Activated CD4-positive, CD25-positive, alpha-beta regulatory T cell treated with anti-CD3 and anti-CD28 coated beads, Interleukin-2, amount 50 U/mL, for 24 hours (primary cell): ENCODE measurements at places on chromosomes 3 and 15.

- ATAC-seq, result no peak
Observed at GRCh38 chr3:13686367-13687160, 137.6 kb downstream of the FBLN2 start.

GRCh38 chr3:170077361-170077760 lies 39.6 kb downstream of the GPR160 start:
- ATAC-seq, result no peak

- ATAC-seq, result no peak
Observed at GRCh38 chr3:161969867-161970266, 473.3 kb downstream of the OTOL1 start.

DNA sequence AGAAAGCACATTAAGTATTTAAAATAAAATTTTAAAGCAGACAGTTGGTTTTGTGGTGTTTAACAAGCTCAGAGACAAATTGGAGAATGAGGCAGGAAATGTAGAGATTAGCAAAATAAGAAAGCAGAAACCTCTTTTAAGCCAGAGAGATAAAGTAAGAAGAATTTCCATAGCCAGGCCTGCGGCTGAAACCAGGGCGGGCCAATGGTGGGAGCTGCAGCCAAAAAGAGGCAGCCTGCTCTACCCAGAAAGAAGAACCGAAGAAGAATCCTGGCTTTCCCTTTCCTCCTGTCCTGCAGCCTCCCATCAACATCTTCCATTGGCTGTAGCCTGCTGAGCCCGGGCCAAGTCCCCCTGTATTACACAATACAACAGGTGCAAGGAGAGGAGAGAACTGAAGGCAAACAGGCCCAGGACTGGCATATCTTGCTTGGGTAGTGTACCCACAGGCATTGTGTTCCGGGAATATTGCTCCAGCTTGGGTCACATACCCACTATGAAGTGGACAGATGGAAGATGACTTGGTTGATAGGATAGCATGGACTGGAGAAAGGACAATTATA lies 11.5 kb upstream of the TFG start:
- ATAC-seq, result no peak

DNA sequence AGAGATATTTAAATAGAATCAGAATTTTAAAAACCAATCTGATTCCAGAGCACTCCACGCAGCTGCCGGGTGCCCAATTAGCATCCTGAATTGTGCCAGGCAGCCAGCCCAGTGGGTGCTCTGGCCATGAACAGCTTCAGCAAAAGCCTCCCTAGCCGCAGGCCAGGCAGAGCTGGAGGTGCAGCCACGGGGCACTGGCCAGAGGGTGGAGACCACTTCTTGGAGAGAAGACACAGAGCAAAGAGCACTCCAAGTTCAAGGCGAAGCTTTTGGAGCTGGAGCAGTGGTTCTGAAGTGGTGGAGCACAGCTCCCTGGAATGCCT lies 475.6 kb upstream of the PROK2 start:
- ATAC-seq, result no peak

GRCh38 chr3:38563886-38564270 lies 67.7 kb downstream of the EXOG start:
- ATAC-seq, result no peak

DNA sequence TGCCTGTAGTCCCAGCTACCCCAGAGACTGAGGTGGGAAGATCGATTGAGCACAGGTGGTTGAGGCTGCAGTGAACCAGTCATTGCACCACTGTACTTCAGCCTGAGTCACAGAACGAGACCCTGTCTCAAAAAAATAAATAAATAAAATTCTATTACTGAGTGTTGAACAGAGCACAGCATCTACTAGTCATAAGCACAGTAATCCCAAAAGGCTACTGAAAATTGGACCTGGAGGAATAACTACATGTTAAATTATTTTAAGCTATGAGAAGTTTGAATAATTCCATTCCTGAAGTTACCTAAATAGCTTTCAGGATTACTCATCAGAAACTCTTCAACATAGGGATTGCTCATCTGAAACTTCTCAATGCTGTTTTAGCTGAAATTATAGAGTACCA lies 43.4 kb downstream of the ARMC8 start:
- no peak for ATAC-seq

- no peak for ATAC-seq
Observed at GRCh38 chr3:89072642-89073041, 34.8 kb upstream of the EPHA3 start.
